ENCODE measurements at places on chromosomes 6 and 20. TPM values are rescaled to one million over a fixed set of nuclear protein-coding genes. Genes with fewer than 3 reads are reported as not detected.

CALHM4 gene
- not detected for total RNA-seq

COL21A1 gene
- 0.72 TPM for total RNA-seq

MYBL2 gene
- 92.0 TPM for total RNA-seq

SLC22A1 gene
- total RNA-seq, result 2.4 TPM

SGK1 gene
- total RNA-seq, result 37.1 TPM

SLC17A3 gene
- 0.93 TPM for total RNA-seq

CYP21A2 gene
- total RNA-seq, result not detected

RUNX2 gene
- total RNA-seq, result 1.3 TPM

MSH5 gene
- total RNA-seq, result 13.0 TPM

SRSF12 gene
- 1.0 TPM for total RNA-seq

AVP gene
- total RNA-seq, result not detected

METTL24 gene
- not detected for total RNA-seq
